ENCODE measurements at places on chromosomes 5 and 9.

GRCh38 chr5:90767710-90768109 is 209.1 kb downstream of the ADGRV1 start:
- no peak for DNase-seq

- no peak for DNase-seq
Measured at GRCh38 chr5:76954383-76954763, 1.5 kb downstream of the CRHBP start.

- no peak for DNase-seq
Measured at GRCh38 chr9:126049088-126049487, 277.5 kb upstream of the MVB12B start.

- no peak for DNase-seq
Measured at GRCh38 chr5:943918-944620, 51.4 kb downstream of the TRIP13 start.

DNA sequence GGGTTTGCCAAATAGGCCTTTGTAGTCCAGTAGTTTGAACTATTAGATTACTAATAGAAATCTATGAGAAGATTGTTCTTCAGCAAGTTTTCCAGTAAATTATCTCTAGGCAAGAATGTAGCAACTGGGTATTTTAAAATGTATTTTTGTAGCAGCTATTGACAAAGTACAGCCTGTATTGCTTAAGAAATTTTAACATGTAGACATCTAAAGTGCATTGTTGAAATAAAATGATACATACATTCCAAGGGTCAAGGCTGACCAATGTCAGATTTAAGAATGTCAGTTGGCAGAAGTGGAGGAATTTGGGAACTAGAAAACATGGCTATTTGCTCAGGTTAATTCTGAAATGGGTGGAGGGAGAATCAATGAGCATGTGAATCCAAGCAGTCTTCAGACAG is 57.5 kb upstream of the ZSWIM6 start:
- DNase-seq: no peak

DNA sequence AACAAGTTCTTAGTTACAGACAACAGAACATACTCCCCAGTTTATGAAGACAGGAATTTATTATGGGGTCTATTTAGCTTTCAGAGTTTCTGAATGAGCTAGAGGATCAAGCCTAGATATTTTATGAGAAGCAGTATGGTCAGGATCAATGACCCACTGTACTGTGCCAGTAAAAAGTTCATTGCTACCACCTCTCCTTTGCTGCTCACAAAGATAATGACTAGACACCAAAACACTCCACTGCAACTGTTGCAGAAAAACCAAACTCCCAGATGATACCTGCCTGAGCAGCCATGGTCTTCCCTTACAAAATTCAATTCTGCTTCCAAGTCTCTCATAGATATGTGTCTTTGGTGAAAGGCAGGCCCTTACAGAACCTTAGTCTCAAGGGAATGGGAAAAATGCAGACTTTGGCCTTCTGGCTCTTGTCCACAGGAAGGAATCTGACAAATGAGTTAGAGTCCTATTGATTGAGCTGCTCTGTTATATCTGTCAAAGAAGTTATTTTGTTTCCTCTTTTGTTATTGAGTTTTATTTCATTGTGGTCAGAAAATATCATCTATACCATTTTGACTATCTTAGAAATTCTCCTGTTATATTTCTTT is 74.7 kb upstream of the RASGRF2 start:
- no peak for DNase-seq
